GM13977 (cell line): ENCODE measurements at places on chromosomes 4 and X.
A peak's percentile ranks its signal among the peaks of the same experiment; 100 is the strongest.

GRCh38 chrX:115642895-115643530 is 82.0 kb downstream of the PLS3 start:
- peak; percentile 48 for DNase-seq

DNA sequence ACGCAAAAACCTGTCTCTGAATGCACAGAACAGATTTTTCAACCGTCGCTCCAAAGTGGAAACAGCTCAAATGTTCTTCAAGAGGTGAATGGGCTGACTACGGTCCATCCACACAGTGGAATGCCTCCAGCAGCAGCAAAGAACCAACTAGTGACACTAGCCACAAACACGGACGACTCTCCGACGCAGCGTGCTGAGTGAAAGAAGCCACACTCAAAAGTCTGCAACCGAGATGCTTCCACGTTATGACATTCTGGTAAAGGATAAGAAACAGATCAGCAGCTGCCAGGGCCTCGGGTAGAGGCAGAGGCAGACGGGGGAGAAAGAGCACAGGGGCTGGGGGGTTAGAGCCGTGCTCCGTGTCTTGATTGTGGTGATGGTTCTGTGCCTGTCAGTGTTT is 125.2 kb downstream of the AFAP1 start:
- no peak for DNase-seq

GRCh38 chrX:56281789-56282188 is 49.6 kb downstream of the KLF8 start:
- no peak for DNase-seq

DNA sequence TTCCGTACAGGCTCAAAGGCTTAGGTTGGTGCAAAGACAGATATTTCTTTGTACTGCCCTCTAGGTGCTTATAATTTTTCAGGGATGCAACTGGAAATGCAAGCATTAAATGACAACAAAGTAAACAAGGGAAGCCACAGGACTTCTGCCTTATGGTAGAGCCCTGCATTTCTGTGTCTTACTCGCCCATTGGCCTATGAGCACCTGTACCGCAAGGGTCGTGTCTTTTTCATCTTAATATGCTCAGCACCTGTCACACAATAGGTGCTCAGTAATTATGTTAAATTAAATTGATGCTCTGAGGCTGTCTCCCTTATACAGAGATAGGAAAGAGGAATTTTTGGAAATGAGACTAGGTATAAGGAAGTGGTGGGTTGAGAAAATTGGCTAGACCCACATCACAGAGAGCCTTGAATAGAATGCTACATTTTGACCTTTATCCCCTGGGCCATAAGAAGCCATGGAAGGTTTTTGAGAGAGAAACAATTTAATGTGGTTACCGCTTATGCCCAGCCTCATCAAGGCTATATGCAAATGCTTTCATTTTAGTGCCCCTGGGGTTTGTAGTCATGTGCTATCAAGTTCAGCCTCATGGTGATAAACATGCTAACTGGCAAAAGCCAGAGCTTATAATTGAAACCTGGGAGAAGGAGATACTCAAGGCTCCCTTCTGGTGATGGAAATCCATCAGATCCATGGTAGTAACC is 16.3 kb downstream of the VSIG4 start:
- DNase-seq, result no peak

DNA sequence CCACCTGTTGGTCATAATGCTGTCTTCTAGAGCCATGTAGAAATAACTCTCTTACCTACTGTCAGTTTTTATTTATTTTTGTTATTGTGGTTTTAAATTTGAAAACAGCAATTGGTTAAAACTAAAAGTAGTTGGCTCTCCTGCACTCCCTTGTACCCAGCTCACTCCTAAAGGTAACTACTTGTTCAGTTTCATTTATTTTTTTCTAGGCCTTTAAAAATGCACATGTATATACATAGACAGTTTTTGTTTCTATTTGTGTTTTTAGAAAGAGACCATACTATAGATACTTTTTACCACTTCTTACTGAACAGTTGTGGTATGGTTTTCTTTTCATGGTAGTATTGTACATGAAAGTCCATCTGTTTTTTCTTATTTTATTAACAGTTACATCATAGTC is 16.8 kb downstream of the SMAD1 start:
- DNase-seq, result no peak

DNA sequence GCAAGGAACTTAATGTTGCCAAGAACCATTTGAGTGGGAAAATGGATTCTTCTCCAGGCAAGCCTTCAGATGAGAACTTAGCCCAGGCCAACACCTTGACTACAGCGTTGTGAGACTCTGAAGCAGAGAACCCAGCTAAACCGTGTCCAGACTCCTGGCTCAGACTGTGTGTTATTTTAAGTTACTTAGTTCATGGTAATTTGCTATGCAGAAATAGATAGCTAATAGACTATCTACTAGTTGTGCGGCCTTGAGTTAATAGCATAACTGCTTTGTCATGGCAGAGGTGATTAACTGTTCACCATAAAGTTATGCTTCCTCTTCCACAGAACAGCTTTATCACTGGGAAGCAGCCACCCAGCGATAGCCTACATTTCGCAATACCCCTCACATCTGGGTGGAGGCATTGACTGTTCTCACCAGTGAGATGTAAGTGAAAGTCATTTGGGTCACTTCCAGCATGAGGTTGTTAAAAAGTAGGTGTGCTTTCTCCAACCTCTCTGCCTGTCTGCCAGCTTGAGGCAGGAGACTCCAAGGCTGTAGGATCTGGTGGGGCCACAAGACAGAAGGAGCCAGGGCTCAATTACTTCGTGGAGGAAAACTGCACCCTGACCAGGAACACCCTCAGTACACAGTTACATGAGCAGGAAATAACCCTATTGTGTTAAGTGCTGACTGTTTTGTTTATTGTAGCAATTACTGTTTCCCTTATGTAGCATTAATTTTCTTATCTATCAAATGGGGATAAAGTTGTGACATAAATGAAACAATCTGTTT is 94.2 kb downstream of the GPAT3 start:
- no peak for DNase-seq

DNA sequence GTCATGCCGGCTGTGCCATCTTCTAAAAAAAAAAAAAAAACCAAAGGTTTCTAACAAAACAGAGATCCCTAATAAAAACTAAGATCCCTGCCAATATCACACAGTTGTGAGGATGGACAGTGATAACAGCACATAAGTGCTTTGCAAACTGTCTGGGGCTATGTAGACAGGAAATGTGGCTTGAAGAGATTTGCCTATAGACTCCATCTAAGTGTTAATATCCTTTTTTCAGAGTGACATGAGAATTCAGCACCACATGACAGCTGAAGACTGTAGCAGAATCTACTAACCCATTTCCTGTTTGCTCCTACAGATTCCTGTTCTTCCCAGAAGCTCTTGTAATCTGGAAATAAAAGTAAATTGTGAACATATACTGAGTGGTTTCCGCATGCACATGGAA is 215.4 kb downstream of the KDR start:
- no peak for DNase-seq

- DNase-seq, result no peak
Measured at GRCh38 chrX:137519459-137519858, 46.5 kb upstream of the ZIC3 start.

DNA sequence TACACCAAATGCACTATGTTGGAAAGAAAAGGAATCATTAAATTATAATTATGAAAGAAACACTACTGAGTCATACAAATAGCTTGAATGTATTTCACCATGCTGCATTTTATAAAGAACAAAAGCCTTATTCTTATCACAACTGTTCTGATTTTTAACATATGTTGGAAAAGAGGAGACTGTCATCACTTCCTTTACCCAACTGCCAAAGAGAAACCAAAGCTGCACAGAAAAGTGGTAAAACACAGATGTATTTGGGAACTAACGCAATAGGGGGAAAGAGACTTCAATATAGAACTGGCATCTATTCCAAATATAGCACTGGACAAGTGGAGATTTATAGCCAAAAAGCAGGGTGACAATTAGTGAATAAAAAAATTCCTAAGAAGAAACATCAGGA is 181.0 kb downstream of the SPANXN3 start:
- DNase-seq, result no peak

- no peak for DNase-seq
Measured at GRCh38 chrX:6383917-6384316, 151.0 kb downstream of the VCX3A start.

GRCh38 chr4:188714907-188715306 is 575.7 kb downstream of the TRIML1 start:
- no peak for DNase-seq

GRCh38 chr4:180999217-180999616 is 1244.0 kb upstream of the TENM3 start:
- no peak for DNase-seq

- DNase-seq, result no peak
Measured at GRCh38 chr4:62210486-62210885, 1010.4 kb downstream of the ADGRL3 start.

GRCh38 chr4:184450045-184450444 is 24.3 kb downstream of the IRF2 start:
- DNase-seq, result no peak

- DNase-seq, result no peak
Measured at GRCh38 chr4:165864271-165864670, 8.8 kb upstream of the TLL1 start.

GRCh38 chr4:121799208-121799823 is 1.8 kb upstream of the EXOSC9 start:
- no peak for DNase-seq

GRCh38 chr4:147853706-147854105 is 121.8 kb downstream of the ARHGAP10 start:
- no peak for DNase-seq

DNA sequence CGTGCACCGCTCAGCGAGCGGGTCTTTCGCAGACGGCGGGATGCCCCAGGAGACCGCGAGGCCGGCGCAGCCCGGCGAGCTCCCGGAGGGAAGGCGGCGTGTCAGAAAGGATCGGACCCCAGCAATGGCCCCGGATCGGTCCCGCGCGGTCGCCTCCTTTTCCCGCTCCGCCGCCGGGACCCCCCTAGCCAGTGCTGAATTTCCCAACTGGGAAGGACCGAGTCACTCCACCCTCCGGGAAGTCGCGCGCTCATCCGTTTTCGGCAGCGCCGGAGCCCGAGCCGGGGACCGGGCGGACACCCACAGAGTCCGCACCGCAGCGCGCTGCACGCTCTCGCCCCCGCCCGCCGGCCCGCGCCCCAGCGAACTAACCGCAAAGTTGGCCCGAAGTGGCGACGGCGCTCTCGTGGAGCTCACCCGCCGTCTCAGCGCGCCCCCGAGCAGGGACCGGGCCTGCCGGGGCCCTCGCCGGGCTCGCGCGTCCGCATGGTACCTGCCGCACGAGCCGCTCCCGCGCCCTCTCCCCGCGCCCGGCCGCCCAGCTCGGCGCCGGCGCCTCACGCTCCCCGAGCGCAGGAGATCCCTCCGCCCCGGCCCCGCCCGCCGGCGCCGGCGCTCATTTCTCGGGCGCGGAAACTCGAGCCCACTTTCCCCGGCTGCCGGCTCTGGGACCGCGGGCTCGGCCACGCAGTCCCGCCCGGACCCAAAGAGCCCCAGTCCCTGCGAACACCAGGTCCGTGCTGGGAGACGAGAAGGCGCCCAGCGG is at the start of gene FAT1:
TSS of gene FAT1 (minus strand) at position 565 of the 766 bp plus-strand sequence. CDS start 14,029 bp downstream, outside the sequence.
- DNase-seq, result no peak

GRCh38 chrX:15869695-15870094 is 15.1 kb upstream of the AP1S2 start:
- DNase-seq, result no peak

DNA sequence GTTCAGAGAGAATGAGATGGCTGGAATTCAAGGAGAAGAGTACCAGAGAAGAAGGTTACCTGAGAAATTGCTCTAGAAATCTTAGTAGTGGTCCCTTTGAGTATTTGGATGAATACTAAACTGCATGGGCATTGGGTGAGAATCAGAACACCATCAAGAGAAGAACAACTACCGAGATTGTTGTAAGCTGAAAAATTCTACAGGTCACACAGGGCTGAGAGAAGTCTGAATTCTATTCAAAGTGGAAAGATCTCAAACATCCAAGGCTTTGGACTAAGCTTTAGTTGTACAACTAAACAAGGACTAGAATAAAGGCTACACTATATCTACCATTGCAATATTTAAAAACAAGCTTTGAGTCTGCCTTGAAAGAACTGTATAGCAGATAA is 40.8 kb downstream of the LRBA start:
- no peak for DNase-seq

DNA sequence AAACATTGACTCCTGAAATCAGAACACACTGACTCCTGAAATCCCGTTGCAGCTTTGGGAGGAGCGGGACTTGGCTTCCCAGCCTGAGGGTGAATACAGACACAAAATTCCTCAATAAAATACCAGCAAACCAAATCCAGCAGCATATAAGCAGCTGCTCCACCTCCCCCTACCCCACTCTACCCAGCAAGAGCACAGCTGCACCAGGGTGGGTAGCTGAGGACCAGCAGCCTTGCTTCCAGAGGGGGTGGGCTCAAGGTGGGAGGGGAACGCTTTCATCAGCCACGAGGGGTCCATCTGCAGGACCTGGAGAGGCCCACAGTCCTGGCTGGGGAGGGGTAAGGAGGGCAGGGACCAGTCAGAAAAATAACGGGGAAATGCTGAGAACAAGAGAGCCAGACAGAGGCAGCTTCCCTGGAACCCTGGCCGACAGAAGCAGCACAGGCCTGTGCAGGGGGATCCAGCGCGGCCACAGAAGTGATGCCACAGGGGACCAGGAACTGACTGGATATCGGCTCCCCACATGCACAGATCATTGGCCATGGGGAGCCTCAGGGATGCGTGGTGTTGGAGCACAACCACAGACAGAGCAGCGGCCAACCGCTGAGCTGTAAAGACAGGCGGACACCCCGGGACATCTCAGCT is 49.8 kb downstream of the FGFRL1 start:
- no peak for DNase-seq

DNA sequence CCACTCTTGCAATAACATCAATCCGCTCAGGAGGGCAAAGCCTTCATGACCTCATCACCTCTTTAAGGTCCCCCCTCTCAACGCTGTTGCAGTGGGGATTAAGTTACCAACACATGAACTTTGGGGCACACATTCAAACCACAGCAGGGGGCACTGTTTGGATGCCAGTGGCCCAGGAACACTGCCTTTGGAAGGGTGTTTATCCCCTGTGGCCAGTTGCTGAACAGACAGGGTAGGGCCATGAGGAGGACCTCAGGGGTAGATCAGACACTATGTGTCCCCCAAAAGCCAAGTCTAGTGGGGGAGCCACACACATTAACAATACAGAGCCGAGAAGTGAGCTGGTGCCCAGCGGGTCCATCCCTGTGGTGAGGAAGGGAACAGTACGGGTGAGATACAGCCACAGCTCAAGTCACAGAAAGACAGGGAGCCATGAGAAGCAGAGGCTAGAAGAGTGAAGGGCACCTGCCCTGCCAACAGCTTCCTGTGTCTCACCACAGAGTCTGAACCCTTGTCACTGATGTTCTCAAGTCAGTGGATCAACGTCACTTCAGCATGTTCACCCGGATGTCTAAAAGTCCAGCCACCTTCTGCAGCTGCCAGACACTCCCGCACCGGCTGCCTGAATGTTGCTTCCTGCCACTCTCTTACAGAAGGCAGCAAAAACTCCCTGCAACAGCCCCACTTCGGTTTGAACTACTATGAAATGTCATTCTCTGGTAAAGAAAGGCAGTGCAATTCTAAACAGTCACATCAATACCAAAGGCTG is 19.9 kb upstream of the MXD4 start:
- DNase-seq, result peak; percentile 75

GRCh38 chr4:40507977-40508376 is 121.7 kb downstream of the RBM47 start:
- DNase-seq, result no peak
